ENCODE measurements at places on chromosomes 12 and 14.
A peak's percentile ranks its signal among the peaks of the same experiment; 100 is the strongest.

- peak; percentile 20 for DNase-seq
Measured at GRCh38 chr12:16789204-16789790, 183.3 kb upstream of the LMO3 start.

GRCh38 chr12:32431025-32431424, 31.7 kb downstream of the FGD4 start:
- DNase-seq = no peak

DNA sequence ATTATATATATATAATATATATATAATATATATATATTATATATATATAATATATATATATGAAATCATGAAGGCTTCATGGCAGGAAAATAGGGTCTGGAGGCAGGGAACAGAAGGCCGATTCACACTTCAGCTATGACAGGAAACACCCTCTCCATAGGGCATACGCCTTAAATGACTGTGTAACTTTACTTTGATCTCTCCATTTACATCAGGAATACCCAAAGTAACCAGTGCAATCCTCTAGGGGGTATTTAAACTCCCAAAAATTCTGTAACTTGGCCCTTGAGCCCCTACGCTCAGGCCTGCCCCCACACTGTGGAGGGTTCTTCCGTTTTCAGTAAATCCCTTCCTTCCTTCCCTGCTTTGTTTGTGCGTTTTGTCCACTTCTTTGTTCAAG, 40.4 kb upstream of the PPP2R5C start:
- no peak for DNase-seq

DNA sequence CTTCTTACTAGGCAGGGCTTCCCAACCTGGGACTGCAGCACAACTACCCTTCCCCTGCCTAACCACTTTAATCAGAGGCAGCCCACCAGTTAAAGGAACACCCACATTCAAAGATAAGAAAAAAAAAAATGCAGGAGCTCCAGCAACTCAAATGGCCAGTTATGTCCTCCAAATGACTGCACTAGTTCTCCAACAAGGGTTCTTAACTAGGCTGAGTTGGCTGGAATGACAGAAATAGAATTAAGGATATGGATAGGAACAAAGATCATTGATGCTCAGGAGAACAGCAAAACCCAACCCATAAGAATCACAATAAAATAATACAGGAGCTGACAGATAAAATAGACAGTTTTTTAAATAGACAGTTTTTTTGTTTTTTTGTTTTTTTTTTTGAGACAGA, 154.2 kb downstream of the PLCZ1 start:
- DNase-seq = no peak

GRCh38 chr14:62428429-62429203, 616.6 kb downstream of the KCNH5 start:
- no peak for DNase-seq

- no peak for DNase-seq
Measured at GRCh38 chr12:49058366-49059044, 2.1 kb downstream of the KMT2D start.

DNA sequence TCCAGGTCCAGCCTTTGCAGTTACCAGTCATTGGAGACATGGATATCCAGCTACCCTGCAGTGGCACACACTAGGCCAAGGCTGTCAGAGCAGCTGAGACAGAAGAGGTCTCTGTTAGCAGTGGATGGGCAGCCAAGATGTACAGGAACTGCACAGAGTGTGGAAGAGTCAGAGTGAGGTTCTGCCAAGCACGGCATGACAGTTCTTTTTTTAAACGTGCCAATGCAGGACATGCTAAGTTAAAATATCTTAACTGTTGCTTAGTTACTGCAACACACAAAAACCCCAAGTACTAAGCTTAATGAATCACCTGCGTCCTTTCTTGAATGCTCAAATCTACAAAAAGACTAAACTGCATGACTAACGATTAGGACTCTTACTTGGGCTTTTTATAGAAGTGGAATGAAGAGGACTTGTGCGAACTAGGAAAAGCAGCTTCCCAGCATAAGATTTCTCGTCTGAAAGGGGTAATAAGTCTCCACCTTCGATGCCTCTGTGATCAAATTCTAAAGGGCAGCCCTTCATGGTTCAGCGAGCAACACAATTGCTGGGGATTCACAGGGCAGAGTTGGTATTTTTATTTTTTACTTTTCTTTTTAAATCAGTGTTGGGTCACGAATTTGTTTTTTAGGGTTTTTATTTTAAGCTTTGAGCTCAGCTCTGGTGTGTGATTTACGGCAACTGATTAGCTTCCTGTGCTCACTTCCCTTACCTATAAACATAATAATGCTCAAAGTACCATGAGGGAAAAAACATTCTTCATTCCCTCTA, 20.6 kb downstream of the MAPK1IP1L start:
- DNase-seq = no peak

GRCh38 chr14:77203611-77204458, 22.2 kb downstream of the TMEM63C start:
- DNase-seq = no peak

GRCh38 chr12:113002155-113002554, 23.8 kb downstream of the OAS2 start:
- no peak for DNase-seq

DNA sequence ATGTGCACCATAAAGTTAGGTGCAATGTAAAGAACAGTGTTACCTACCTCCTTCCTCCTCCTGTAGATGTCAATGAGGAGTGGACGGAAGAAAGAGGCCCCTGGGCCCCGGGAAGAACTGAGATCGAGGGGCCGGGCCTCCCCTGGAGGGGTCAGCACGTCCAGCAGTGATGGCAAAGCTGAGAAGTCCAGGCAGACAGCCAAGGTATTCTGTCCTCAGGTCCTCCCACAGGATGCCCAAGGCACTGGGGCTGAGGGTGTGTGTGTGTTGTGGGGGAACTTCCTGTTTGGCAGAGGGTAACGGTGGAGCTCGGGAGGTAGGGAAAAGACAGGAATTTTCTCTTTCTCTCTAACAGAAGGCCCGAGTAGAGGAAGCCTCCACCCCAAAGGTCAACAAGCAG, 6.4 kb downstream of the ATN1 start:
- no peak for DNase-seq

DNA sequence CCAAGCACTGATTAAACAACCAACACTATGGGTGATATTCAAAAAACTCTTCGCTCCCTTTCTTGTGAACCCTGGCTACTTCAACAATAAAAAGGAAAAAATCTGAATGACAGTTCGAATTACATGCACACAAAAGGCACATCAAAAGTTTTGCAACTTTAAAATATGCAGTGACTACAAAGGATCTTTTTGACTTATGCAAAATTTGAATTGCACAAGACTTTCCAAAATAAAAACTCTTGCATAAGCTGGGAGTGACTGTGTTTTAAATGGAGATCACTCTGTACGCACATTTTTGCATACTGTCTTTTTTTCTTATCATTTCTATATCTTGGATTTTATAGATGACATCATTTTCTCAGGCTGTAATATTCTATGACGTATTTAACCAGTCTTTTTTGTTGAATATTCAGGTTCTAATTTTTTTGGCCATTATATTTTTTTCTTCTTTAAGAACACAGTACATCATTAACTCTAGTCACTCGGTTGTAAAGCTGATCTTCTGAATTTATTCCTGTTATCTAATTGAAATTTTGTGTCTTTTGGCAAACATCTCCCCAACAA, 667.6 kb upstream of the TBX3 start:
- no peak for DNase-seq

- DNase-seq = peak; percentile 14
Measured at GRCh38 chr14:79473651-79474050, 737.7 kb downstream of the DIO2 start.

GRCh38 chr12:53299101-53299453, 418 bp upstream of the MYG1 start:
- no peak for DNase-seq

GRCh38 chr14:104865631-104866441, 768 bp downstream of the CEP170B start:
- DNase-seq = no peak

DNA sequence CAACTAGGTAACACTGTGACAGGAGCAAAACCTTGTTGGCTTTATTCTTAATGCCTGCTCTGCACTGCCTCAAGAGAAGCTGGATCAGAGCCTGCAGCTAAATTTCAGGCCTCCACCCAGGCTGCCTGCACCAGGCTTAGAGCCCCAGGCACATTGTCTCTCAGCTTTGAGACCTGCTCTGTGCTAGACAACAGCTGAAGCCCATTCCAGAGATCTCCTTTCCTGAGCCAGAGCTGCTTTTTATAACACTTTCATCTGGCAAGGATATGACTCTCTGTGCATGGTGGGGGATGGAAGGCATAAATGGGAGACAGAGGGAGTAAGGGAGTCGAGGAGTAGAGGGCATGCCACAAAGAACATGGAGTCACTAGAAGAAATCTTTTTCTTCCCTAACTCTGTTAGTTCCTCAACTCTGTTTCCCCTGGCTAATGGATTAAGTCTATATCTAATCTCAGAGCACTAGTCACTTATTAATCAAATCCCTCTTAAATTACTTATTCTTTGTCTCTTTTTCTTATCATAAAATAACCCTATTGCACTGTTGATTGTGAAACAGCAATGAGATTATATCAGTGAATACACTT, 27.1 kb upstream of the LUM start:
- DNase-seq = no peak

GRCh38 chr12:51904951-51905470, 2.3 kb upstream of the ACVRL1 start:
- no peak for DNase-seq

DNA sequence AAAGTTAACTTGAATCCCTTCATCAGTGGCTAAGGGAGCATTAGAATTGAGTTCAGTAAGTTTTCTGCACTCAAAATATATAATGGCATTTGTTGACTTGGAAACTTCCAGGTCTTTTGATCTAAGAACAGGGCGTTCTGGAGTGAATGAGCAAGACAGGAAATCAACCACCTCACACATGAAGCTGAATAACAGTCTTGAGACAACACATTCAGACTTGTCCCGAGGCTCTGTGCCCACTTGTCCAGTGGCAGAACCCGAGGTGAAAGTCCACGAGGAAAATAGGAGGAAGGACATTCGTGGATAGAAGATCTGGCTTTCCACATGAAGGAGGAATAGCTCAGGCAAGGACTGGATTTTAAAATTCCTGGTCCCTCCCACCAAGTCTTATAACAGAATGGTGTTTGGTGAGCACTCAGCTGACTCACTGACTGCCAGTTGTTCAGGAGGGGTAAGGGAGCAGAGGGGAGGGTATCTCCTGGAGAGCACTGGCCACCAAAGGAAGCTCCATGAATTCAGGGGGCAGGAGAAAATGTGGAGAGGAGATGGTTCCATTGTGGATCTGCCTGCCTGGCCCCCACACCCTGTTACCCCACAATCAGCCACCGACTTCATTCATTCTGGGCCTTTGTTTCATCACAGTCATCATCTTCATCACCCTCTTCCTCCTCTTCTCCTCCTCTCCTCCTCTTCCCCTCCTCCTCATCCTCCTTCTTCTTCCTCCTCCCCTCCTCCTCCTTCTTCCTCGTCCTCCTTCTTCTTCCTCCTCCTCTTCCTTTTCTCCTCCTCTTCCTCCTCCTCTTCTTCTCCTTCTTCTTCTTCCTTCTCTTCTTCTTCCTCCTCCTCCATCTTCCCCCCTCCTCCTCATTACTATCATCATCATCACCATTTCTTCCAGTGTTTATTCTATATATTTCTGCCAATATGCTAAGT, 620.1 kb downstream of the MED13L start:
- no peak for DNase-seq

GRCh38 chr14:101075801-101076413, 172.4 kb upstream of the RTL1 start:
- no peak for DNase-seq

DNA sequence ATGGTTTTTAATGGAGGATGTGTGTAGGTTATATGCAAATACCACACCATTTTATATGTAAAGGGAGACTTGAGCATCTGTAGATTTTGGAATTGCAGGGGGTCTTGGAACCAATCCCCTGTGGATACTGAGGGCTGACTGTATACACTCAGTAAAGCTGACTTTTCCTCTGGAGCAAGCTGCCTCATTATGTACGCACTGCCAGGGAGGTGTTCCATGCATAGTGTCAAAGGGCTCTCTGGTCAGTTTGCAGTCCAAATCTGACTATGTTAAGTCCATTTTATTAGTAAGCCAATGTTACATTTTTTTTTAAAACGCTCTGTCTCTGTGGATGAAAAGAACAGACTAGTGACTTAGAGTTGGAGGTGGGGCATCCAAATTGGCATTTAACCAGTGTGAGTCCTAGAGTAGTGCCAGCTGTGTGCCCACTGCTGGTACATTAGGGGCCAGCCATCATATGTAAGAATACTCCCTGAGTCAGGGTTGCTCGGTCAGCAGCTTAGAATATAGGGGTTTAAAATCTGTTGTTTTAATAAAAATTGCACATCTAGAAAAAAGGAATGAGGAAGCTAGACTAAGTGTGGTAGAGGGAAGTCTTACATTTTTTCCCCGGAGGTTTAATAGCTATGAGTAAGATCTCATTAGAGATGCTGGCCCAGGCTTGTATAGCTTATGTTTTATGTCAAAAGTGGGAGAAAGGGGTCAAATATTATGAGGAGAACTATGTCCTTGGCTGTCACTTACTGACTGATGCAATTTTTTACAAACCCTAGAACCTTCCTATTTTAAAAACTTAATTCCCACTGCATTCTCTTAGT, 87.0 kb downstream of the TESC start:
- no peak for DNase-seq

DNA sequence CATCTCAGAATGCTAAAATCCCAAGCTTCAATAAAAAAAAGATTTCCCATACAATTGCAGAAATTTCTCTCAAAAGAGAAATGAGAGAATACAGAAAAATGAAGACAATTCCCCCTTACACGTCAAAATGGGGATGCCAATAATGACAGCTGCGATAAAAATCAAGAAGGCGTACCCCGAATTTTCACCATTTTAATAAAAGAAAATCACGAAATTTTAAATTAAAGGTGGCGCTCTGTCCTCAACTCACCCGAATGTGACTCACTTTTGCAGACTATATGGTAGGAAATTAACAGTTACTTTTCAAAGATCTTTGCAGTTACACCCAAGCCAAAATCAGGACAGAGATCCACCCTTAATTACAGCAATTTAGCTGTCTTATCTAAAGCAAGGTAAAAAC, 2.1 kb downstream of the ATP2B1 start:
- DNase-seq = no peak

DNA sequence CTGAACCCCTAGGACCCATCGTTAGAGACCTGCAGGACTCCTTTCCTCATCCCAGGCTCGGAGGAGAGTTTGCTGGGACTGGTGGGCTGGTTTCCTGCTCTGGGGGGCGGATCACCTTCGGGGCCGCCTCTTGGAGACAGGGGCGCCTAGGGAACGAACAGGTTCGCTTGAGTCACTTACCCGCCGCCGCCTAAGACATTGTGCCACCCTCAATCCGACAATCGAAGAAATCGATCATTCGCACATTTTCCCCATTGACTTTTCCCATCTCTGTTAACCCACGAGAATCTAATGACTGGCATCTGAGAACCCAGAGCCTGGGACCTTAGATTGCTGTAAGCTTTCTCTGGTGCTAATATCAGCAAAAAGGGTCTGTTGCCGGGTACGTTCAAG, 322 bp downstream of the SLC39A9 start:
- DNase-seq = no peak

- DNase-seq = no peak
Measured at GRCh38 chr12:120140603-120141002, 24.1 kb upstream of the RAB35 start.

DNA sequence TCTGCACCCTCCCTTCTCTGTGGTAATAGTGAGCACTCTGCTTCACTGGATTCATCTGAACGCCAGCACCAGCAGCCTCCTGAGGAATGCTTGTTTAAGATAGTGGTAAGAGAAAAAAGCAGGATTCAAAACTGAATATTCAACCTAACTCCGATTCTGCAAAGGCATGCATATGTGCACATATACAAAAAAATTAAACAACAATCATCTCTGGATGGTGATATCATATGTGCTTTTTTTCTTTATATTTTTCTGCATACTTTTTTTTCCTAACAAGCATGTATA, 9.8 kb downstream of the TMEM229B start:
- DNase-seq = no peak

- no peak for DNase-seq
Measured at GRCh38 chr12:103640831-103641230, 53.8 kb downstream of the STAB2 start.

Data from neuronal stem cell (in vitro differentiated cells).